Neural cell (in vitro differentiated cells): ENCODE measurements at places on chromosomes 5 and 9. TPM values are rescaled to one million over a fixed set of nuclear protein-coding genes. Genes with fewer than 3 reads are reported as not detected.

DMXL1 gene
- 27.3 and 46.9 TPM in 2 replicates for polyA plus RNA-seq

GLRA1 gene
- polyA plus RNA-seq = not detected in 2 replicates

MYOZ3 gene
- polyA plus RNA-seq = not detected in 2 replicates

CDKN2B gene
- 0.15 TPM in 1 of 2 replicates, not detected in the other for polyA plus RNA-seq

CEP72 gene
- polyA plus RNA-seq = 5.9 and 7.0 TPM in 2 replicates

FGFR4 gene
- polyA plus RNA-seq = 10.3 and 14.8 TPM in 2 replicates

ENTREP1 gene
- polyA plus RNA-seq = 1.9 and 2.0 TPM in 2 replicates

GDNF gene
- not detected in 2 replicates for polyA plus RNA-seq

F12 gene
- polyA plus RNA-seq = 1.4 and 7.8 TPM in 2 replicates

TLX3 gene
- polyA plus RNA-seq = not detected in 2 replicates

POU5F2 gene
- polyA plus RNA-seq = 0.07 and 0.22 TPM in 2 replicates

SVEP1 gene
- polyA plus RNA-seq = 0.10 and 0.42 TPM in 2 replicates

GDA gene
- polyA plus RNA-seq = 0.26 and 0.52 TPM in 2 replicates

PCDHB13 gene
- 1.0 and 1.6 TPM in 2 replicates for polyA plus RNA-seq

TNFSF8 gene
- not detected in 2 replicates for polyA plus RNA-seq
